Activated CD8-positive, alpha-beta T cell treated with anti-CD3 and anti-CD28 coated beads for 36 hours (primary cell): ENCODE measurements at places on chromosomes 3 and 15.

DNA sequence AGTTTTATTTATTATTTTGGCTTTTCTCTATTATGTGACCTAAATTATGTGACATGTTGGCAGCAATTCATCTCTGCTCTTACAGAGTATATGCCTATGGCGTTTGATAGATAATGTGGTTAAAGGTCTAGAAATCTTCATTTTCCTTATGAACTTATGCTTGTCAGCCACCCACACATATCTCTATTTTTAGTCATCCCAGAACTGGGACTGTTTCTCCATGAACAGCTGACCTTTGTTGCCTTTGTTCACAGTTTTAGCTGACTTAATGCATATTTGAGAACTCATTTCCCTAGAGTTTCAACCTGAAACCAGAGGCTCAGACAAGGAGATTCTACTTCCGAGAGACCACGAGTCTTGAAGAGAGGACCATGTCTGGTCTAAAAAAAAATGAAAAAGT lies 176.5 kb downstream of the RAP2B start:
- no peak for DNase-seq

GRCh38 chr3:141242377-141243092 lies 10.9 kb downstream of the PXYLP1 start:
- no peak for DNase-seq

DNA sequence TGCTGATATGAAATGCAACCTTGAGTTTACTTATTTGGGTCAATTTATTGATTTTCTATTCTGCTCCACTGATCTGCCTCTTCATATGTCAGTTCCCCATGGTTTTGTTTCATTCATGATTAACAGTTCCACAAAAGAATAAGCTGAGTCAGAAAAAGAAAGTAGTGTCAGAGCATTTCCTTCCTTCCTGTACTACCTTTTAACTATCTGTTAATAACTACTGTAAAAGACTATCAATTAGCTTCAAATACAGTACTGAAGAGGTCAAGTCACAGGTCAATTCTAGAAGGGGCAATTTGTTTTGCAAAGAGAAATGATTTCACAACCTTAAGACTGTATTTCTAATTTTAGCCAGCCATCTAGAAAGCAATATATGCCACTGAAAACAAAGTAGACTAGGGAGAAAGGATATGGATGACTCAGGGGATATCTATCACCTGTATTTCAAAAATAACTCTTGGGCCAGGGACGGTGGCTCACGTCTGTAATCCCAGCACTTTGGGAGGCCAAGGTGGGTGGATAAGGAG lies 129.5 kb downstream of the TFDP2 start:
- no peak for DNase-seq

GRCh38 chr15:68407886-68408881 lies 23.8 kb downstream of the ITGA11 start:
- DNase-seq, result no peak

DNA sequence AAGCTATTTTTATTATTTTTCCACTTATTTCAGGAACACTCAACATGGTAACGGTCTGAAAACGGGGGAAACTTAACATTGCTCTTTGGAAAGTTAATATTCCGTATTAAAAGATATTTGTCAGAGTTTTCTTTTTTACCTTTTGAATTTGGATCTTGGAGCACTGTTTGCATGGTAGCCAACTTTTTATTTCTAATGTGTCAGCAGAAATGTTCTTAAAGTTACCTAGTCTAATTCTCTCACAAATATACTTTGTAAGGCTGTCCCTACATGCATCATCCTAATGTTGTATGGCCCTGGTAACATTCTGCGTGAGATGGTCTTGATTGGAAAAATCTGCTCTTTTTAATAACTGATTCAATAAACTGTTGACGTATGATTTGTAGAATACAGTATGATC lies 719.5 kb downstream of the FHIT start:
- no peak for DNase-seq

- no peak for DNase-seq
These were observed 146.5 kb downstream of the XXYLT1 start for GRCh38 chr3:195124378-195124992.

GRCh38 chr15:51093839-51094605 lies 684 bp downstream of the TNFAIP8L3 start:
- DNase-seq, result peak; percentile 15
